T-helper 9 cell (primary cell): ENCODE measurements at places on chromosomes 6 and 20.

GRCh38 chr6:158933079-158933595, 66.9 kb downstream of the RSPH3 start:
- no peak for DNase-seq

DNA sequence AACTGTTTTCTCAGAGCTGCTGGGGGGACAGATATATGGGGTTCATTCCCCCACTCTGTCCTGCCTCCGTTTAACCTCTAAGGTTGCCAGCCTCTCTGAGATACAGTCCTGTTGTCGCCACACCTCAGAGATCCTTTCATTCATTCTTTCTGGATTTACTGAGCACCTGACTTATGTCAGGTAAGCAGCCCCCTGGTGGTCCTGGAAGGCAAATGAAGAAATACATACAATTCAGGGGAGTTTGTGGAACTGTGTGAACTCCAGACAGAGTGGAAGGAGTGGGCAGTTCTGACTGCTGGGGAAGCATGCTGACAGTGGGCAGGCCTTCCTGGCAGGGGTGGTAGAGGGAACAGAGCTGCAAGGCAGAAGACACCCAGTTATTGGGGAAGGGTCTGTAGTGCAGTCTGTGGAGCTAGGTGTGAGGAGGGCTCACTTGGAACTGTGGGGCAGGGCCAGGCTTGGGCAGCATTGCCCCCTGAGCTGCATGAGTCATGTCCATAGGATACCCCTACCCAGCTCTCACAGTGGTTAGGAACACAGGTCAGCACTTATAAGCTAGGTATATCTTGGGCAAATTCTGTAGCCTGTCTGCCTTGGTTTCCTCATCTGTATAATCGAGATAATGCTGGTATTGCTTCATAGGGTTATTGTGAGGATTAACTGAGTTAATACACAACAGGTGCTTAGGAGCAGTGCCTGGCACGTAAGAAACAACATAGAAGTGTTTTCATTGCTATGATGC, 12.8 kb upstream of the SGK2 start:
- no peak for DNase-seq

- DNase-seq = no peak
Measured at GRCh38 chr20:2124564-2125213, 23.1 kb downstream of the STK35 start.

DNA sequence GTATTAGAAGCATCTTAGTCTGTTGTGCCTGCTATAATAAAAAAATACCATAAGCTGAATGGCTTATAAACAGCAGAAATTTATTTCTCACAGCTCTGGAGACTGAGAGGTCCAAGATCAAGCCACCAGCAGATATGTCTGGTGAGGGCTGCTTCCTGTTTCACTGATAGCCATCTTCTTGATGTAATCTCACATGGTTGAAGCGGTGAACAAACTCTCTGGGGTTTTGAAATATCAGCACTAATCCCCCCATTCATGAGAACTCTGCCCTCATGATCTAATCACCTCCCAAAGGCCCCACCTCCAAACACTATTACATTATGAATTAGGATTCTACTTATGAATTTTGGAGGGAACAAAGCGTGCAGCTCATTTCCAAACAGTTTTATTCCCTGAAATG, 11.6 kb upstream of the CLVS2 start:
- no peak for DNase-seq

DNA sequence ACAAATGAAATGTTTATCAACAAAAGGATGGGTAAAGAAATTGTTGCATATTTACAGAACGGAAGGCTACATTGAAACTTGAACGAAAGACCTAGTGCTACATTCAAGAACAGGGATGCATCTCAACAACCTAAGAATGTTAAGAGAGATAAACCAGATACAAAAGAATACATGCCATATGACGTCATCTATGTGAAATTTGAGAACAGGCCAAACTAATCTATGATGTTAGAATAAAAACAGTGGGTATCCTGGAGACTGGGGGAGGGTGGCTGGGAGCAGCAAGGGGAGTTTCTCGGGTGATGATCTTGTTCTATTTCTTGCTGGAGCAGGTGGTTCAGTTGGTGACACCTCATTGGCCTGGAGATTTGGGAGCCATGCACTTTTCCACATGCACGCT, 81.5 kb downstream of the SULF2 start:
- DNase-seq = no peak

- no peak for DNase-seq
Measured at GRCh38 chr6:163335671-163336545, 78.6 kb upstream of the QKI start.

DNA sequence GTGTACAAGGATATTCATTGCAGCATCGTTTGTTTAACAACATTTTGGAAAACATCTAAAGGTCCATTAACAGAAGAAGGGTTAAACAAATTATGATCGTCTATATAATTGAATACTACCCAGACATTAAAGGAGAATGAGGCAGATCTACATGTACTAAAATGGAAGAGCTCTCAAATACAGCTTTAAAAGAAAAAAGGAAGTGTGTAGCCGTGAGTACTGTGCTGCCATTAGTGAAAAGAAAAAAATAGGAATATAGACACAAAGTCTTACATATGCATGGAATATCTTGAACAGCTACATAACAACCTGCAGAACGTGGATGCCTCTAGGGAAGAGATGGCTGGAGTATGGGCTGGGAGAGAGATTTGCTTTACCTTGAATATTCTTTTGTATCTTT, 37.9 kb downstream of the PRDM1 start:
- no peak for DNase-seq

DNA sequence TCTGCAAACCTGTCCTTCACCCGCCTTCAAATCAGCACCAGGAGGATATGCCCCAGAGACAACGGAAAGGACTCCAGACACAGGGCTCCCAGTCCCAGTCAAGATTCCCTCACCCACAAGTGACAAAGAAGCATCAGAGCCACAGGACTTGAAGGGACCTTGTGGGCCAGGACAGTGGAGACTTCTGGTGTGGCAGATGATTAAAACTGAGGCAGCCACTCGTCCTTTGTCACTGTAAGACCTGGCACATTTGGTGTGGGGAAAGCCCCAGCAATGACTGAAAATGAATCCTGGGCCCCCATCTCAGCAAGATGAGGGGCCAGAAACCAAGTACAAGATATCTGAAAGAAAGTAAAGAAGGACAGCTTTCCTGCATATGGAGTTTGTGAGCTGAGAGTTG, 15.6 kb upstream of the GMPR start:
- DNase-seq = no peak

DNA sequence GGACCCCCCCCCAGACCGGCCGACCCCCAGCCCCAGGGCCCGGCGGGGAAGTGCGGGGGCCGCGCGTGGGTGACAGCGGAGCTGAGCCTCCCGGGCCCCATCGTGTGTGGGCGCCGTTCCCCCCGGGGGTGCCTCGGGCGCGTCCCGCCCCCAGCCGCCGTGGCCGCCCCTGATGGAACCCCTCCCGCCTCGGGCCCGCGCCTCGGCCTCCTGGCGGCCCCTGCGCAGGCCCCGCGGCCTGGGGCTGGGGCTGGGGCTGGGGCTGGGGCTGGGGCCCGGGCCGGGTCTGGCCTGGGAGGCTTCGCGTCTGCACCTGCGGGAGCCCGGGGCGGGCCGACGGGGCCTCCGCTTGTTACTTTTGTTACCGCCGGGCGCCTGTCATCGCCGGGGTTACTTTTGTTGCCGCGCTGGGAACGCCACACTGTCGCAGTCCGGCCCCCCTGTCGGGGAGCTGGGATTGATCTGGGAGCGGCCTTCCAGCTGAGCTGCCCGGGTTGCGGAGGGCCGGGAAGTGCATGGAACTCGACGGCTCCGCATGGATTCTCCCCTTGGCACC, 598 bp downstream of the OGFR start:
- DNase-seq = no peak

DNA sequence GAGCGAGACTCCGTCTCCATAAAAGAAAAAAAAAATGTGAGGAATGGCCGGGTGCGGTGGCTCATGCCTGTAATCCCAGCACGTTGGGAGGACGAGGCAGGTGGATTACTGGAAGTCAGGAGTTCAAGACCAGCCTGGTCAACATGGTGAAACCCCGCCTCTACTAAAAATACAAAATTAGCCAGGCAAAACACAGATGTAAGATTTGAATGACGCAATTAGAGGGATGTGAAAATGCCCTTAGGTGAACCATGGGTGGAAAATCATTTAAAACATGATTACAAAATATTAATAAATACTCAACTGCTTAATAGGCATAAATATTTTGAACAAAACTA, 20.9 kb downstream of the COL9A3 start:
- DNase-seq = no peak

- no peak for DNase-seq
Measured at GRCh38 chr20:40982415-40983145, 46.0 kb upstream of the TOP1 start.

DNA sequence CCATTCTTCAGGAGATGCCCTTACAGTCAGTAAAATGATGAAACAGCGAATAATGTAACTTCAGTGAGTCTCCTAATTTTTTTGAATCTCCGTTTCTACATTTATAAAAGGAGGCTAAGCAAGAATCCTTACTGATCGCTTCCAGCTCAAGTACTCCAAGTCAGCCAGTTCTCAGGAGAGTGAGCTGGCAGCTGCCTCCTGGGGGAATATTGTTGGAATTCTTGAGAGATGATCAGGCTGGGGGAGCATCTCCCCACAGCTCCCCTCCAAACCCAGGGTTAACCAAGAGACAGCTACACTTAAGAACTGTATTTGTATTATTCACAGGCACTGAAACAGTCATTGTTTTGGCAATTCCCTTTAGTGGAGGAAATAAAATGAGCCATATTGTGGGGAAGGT, 89.1 kb upstream of the PCSK2 start:
- no peak for DNase-seq

DNA sequence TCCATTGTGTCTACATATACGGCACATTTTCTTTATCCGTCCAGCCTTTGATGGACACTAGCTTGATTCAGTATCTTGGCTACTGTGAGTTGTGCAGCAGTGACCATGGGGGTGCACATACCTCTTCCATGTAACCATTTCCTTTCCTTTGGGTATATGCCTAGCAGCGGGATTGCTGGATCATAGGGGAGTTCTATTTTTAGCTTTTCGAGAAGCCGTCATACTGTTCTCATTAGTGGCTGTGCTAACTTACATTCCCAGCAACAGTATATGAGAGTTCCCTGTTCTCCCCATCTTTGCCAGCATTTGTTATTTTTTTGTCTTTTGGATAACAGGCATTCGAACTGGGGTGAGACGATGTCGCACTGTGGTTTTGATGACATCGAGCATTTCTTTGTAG, 395.0 kb downstream of the SMOC2 start:
- DNase-seq = no peak

- DNase-seq = no peak
Measured at GRCh38 chr20:50585678-50586077, 75.5 kb downstream of the PTPN1 start.

- no peak for DNase-seq
Measured at GRCh38 chr20:54070187-54070987, at the start of gene BCAS1. TSS of gene BCAS1 (minus strand) at chr20:54070594. CDS start at chr20:54058718, 11,876 bp downstream.

GRCh38 chr6:150169609-150170008, 26.8 kb downstream of the PPP1R14C start:
- DNase-seq = no peak

DNA sequence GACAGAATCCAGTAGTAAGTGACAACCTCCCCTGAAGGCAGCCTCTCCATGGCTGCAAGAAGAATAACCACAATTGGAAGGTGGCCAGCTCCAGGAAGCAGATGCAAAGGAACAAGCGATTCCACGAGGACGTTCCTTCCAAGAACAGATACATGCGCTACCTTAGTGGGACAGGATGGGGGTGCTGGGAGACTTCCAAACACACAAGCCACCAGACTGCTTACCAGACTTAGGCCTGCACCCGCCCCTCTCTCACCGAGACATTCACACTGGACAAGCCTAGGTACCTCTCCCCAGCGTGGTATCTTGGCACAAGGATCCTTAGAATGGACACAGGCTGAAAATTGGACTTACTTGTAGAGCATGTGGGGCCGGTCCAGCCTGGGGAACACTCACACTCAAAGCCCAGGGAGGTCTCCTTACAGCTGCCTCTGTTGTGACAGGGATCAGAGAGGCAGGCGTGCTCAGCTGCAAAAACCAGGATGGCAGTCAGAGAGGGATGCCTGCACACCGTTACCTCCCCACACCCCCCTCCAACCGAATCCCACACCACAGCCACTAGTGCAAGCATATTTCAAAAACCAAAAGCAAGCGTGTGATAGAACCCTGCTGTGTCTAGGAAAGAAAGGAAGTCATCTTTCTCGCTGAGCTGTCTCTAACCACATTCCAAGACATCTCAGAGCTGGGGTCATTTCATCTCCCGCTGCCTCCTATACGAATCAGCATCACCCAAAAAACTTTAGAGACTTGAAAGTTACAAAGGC, 22.4 kb downstream of the JAG1 start:
- DNase-seq = no peak

DNA sequence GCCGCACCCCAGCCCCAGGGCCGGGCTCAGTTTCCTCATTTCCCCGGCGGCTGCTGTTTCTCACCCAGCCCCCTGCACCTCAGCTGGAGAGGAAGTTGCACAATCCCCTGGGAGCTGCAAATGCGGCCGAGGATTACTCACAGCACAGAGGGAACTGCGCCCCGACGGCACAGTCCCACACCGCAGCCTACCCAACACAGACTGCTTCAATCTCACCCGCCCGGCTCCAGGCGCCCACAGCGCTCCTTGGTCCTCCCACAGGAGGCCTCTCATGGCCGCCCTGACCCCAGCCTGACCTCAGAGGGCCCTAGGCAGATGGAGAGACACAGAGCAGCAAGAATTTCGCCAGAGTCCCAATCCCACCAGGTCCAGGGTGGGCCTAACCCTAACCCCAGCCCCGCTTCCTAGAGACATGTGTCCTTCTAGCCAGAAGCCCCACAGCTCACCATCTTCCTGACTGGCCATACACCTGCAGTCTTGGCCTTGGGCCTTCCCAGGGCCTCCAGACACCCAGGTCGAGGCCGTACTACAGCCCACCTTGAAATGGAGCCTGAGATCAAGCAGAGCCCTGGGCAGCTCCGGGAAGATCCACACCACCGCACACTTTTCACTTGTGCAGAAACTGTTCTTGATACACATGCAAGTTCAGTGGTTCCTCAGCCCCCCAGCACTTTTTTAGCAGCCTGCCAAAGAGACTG, 11.7 kb downstream of the TFEB start:
- no peak for DNase-seq
